ENCODE measurements at places on chromosomes 11 and 22.

GRCh38 chr22:38881997-38882879, 10.2 kb upstream of the CBX6 start:
- no peak for DNase-seq

DNA sequence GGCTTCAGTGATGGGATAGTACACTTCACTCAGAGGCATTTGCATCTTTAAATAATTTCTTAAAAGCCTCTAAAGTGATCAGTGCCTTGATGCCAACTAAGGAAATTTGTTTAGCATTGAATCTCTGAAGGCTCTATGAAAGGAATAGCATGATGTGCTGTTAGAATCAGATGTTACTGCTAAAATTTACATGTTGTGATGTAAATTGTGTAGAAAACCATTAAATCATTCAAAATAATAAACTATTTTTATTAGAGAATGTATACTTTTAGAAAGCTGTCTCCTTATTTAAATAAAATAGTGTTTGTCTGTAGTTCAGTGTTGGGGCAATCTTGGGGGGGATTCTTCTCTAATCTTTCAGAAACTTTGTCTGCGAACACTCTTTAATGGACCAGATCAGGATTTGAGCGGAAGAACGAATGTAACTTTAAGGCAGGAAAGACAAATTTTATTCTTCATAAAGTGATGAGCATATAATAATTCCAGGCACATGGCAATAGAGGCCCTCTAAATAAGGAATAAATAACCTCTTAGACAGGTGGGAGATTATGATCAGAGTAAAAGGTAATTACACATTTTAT, 4.6 kb downstream of the MALAT1 start:
- DNase-seq: no peak

DNA sequence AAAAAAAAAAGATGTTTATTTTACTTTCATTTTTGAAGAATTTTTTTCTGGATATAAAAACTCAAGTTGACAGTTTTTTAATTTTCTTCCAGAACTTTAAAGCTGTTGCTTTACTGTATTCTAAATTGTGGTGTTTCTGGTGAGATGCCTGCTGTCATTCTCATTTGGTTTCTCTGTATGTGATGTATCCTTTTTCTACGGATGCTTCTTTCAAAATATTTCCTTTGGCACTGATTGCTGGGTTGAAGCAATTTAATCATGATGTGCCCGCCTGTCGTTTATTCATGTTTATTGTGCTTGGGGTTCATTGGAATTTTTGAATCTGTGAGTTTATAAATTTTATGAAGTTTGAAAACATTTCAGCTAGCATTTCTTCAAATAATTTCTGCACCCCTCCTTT, 29.4 kb upstream of the CTSD start:
- no peak for DNase-seq

GRCh38 chr22:25818541-25818940, 76.6 kb downstream of the MYO18B start:
- no peak for DNase-seq

- no peak for DNase-seq
Measured at GRCh38 chr11:3949125-3949524, 93.7 kb downstream of the STIM1 start.

- no peak for DNase-seq
Measured at GRCh38 chr11:109037856-109038780, 373.2 kb downstream of the DDX10 start.
